Activated CD4-positive, alpha-beta T cell treated with anti-CD3 and anti-CD28 coated beads, Interleukin-2, amount 50 U/mL, for 24 hours (primary cell): ENCODE measurements at places on chromosomes 5 and 9.

DNA sequence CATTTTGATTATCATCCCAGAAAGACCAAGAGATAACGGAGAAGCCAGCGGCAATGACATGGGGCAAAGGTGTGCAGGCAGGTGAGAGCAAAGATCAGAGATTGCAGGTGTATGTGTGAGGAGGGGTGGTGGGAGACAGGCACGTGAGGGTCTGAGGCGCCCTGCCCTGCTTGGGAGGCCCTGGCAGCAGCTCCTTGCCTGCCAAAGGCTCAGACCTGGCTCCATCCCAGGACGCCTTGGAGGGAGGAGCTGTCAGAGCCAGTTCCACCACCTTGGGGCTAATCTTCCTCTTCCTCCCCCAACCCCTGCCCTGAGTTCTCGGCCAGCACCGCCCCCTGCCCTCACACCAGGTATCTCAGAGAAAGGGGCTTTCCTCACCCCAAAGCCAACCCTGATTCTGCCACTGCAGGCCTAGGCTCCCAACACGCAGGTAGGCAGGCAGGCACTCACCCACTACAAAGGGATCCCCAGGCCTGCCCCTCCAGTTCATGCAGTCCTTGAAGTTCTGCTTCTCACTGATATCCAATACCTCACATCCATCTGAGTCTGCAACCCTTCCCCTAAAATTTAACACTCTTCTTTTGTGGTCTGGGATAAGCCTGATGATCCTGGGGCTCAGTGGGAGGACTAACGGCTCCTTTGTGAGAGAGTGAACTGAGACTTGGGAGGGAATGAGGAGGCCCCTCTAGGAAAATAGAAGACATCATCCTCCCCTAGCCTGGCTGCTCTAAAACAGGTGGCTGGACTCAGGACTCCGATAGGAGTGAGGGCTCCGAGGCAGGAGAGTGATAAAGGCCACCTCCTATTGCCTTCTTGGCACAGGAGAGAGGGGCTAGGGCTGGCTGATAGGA is 1.8 kb downstream of the AQP3 start:
- no peak for DNase-seq

GRCh38 chr5:137385064-137385463 is 114.1 kb downstream of the SPOCK1 start:
- no peak for DNase-seq

GRCh38 chr9:12965303-12965702 is 190.5 kb downstream of the LURAP1L start:
- no peak for DNase-seq

GRCh38 chr9:70438341-70438928 is 24.0 kb upstream of the KLF9 start:
- no peak for DNase-seq

DNA sequence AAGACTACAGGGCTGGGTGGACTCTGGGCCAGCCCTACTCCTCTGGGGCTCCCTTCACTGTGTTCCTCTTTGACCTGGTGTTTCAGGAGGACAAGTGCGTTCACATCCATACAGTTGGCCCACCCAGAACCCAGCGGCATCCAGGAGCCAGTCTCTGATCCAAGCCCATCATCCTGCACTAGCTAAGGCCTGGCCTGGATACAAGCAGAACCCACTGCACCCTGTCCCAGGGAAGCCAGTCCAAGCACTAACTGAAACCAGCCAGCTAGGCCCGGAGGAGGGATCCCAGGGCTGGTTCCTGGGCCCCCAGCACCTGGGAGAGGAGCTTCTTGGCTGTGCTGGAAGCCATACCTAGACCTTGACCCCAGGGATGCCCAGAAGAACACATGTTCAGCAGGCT is 4.1 kb upstream of the GBGT1 start:
- no peak for DNase-seq

DNA sequence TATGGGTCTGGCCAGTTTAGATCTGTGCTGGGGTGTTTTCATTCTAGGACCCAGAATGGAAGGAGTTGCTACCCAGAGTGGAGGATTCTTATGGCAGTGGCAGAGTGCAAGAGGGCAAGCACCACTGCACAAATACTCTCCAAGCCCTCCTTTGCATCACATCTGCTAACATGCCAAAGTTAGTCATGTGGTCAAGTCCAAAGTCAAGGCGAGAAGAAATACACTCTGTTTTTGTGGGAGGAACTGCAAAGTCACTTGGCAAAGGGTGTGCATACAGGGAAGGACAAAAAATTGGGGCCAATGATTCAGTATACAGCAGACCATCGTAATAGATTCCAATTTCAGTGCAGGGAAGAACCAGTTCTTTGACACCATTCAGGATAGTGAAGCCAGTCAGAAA is 43.9 kb upstream of the HMGCS1 start:
- DNase-seq, result no peak

DNA sequence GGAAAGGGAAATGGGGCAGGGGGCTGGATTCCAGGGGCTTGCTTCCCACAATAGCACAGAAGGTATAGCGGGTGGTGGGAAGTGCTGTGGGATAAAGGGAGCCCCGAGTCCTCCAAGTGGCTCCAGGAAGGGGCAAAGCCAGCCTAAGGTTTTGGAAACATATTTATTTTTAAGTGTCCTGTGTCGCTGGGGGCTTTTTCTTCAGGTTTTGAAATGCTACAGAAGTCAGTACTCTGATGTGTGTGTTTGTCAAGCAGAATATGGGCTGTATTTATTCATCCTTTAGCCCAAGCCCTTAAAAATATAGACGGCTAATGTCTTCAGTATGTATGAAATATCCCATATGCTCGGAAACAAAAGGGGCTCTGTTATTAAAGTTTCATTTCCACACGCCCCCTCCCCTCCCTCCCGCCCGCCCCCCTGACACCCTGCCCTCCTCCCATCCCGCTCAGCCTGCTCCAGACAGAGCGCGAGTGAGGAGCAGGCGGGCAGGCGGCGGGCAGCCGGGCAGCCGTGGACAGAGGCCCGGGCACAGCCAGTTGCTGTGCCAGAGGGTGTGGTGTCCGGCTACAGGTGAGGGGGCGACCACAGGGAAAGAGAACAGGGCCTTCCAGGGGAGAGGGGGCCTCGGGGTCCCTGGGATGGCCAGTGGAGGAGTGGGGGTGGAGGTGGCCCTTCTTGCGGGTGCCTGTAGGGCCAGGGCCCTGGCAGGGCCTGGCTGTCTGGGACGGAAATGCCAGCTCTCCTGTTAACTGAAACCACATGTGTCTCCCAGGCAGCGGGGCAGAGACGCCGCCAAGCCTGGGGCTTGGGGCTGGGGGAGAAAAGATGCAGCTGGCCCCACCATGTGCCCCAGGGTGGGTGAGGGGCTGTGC is 39.6 kb upstream of the SYNPO start:
- no peak for DNase-seq

DNA sequence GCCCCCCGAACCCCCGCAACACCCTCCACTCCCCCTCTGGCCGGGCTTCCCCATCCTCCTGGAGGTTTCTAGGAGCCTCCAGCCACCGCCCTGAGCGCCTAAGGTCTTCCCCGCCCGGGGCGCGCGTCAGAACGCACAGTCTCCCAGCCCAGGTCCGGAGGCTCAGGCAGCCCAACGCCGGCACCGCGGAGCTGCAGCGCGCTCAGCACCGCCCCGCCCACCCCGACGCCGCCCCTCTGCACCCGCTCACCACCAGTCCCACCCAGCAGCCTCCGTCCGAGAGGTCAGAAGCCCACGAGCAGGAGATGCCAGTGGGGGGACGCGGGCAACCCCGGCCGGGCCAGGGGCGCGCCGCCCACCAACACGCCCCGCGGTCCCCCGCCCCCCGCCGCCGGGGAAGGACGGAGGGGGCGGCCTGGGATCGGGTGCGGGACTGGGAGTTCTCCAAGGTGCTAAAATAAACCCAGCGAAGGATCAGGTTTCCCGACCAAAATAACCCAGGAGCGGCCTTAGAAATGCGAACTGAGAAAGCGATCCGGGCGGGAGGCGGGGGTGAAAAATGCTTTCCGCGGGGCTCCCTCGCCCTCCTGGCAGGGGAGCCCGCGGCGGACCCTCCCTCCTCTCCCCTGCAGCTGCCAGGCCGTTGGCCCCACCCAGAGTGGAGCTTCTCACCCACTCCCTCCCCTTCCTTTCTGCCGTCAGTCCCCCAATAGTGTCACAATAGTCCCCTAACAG is 6.5 kb upstream of the FAM78A start:
- no peak for DNase-seq

GRCh38 chr5:93995126-93995621 is 253.8 kb upstream of the POU5F2 start:
- no peak for DNase-seq

GRCh38 chr5:176461349-176461748 is 13.2 kb downstream of the FAF2 start:
- DNase-seq, result no peak

- no peak for DNase-seq
Observed at GRCh38 chr5:38297830-38298608, 39.7 kb downstream of the EGFLAM start.

DNA sequence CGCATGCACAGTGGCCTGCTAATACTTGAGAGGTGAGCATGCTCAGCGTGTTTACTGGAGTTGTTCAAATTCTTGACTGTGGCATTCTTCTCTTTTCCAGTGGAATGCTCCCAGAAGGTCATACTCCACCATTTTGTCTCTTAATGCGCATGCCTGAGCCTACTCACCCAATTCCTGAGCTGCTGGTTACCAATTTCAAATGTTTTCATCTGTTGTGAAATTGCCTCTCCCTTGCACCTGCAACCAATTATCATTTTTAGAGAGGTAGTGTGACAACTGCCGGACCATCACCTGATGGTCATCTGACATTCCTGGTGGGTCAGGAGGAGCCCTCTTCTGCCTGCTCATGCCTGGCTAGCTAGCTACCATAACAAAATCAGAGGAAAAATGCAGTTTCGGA is 82.2 kb upstream of the LIFR start:
- no peak for DNase-seq

- DNase-seq, result no peak
Observed at GRCh38 chr5:12323637-12324229, 419.5 kb upstream of the CTNND2 start.

GRCh38 chr9:14358523-14358922 is 44.6 kb upstream of the NFIB start:
- no peak for DNase-seq

- no peak for DNase-seq
Observed at GRCh38 chr5:76692651-76693050, 23.3 kb upstream of the F2R start.

DNA sequence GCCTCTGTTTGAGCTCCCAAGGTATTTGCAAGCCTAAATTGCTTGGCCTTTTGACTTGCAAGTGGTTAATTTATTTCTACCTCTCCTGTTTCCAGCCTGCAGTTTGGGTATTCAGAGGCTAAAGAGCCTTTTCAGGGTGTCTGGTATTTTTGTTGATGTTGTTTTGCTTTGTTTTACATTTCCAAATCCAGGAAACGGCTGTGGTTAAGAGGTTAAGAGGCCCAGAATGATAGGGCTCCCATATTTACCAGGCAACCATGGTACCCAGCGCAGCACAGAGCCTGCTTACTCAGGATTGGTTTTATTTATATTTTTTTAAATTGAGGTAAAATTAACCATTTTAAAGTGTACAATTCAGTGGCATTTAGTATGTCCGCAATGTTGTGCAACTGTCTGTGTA is 92.1 kb downstream of the PDZD2 start:
- DNase-seq, result no peak

GRCh38 chr5:29185558-29185957 is 2007.9 kb upstream of the CDH6 start:
- DNase-seq, result no peak

- DNase-seq, result no peak
Observed at GRCh38 chr5:170579601-170580000, 75.8 kb downstream of the KCNIP1 start.

DNA sequence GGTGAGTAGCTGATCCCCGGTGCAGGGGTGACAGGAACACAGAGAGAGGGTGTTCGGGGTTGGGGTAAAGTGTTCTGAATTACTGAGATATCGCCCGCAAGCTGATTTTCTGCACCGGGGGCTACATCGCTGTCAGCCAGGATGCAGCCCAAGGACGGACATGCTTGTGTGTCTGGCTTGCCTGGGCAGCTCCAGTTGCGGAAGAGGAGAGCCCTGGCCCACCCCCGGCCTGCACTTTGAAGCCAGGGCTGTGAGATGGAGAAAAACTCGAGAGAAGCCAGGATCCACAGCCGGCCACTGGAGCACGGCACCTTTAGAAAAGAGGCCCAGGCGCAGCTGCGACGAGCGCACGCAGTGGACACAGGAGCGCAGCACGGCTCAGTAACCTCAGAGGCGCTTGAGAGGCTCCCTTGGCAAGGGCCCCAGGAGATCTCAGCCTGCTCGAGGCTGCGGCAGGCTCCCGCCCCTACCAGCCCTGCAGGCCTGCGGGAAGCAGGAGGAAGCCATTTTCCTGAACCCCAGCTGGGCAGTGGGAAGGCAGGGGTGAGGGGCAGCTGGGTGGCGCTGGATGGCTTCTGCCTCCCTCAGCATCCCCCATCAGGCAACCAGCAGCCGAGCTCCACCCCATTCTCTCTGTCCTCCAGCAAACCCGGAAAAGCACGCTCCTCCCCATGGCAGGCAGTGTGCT is 59.2 kb downstream of the C9orf50 start:
- DNase-seq, result no peak

DNA sequence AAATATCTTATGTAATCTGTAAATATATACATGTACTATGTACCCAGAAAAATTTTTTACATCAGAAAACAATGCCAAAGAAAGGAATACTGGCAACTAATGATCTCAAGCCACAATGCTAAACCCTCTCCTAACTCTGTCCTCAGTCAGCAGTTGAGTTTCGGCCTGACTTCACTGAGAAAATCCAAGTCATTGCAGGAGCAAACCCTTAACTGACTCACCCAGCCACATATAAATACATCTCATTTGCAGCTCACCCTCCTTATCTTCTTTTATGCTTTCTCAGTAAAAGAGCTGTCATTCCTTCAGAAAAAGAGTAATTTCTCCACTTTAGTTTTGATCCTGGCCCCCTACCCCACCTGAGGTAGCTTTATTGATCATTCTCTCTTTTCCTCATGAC is 46.1 kb upstream of the TMED7 start:
- DNase-seq, result no peak

DNA sequence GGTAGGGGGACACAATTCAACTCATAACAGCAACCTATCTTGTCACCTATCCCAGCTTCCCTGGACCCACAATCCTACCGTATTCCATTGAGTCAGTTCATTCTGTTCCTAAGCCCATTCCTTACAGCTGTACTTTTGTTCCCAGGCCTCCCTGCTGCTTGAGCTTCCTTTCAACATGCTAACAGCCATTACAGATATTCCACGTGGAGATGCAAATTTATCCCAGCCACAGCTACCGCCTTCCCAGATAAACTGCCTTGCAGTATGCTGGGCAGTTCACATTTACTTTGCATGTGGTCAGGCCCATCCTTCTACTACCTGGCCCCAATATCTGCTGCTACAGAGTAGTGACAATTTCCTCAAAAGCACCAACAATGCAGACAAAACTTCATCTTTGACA is 23.0 kb downstream of the RIGI start:
- DNase-seq, result no peak

GRCh38 chr9:135085830-135086546 is 1.5 kb upstream of the OLFM1 start:
- DNase-seq, result no peak

GRCh38 chr5:1141834-1142233 is 30.0 kb upstream of the SLC12A7 start:
- DNase-seq, result no peak

GRCh38 chr5:54457094-54457862 is 1.8 kb downstream of the HSPB3 start:
- no peak for DNase-seq

- DNase-seq, result no peak
Observed at GRCh38 chr5:137730336-137730735, 5.6 kb downstream of the KLHL3 start.
